ENCODE measurements at places on chromosomes 11 and 22.

DNA sequence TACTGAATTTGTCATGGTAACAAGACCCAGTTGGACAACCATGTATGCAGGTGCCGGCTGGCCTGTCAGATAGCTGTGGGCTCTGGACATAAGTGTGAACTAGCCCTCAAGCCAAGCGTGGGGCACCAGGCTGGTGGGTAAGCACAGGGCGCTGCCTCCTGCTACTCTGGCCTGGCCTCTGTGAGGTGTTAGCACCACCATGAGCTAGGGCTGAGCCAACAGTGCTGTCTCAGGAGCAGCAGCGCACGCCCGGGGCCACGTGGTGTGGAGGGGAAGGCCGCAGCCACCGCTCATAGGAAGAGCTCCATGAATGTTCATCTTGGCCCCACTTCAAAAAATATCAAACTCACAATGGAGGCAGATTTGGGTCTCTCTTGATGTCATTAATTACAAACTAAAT lies 35.3 kb upstream of the GNB1L start:
- ATAC-seq, result no peak

GRCh38 chr11:62432695-62433094 lies 13.9 kb downstream of the SCGB1A1 start:
- ATAC-seq, result no peak

DNA sequence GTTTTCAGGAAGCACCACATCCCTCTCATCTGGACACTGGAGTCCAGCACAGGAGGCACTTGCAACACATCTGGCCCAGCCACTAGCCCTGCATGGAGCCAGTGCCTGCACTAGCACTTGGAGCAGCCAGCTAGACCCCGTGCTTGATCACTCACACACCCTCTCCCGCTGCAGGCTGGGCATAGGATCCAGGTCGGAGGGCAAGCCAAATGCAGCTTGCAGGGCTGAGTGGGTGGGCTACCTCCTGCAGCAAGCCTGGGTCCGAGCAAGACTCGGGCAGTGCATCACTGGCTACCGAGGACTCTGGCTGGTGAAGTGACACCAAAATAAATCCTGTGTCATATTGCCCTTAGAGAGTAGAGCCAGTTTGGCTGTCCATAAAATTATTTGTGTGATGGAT lies 1795.4 kb downstream of the LRRC4C start:
- ATAC-seq, result no peak

DNA sequence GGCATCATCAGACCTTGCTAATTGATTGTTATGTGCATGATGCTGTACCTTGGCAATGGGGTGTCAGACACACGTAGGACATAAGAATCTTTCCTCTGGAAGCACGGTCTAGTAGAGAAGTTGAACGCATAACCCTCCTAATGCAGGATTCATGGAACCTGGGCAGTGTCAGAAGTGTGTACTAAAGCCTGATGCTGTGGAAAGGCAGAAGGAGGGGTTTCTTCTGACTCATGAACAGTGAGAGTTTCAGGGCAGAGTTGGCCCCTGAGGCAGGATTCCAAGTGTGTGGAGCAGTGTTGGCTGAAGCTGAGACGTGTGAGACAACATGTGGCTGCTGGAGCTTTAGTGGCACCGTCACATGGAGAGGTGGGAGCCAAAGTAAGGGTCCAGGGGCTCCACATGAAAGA lies 3.5 kb downstream of the PANX1 start:
- no peak for ATAC-seq

GRCh38 chr11:44823868-44824267 lies 97.1 kb downstream of the TSPAN18 start:
- no peak for ATAC-seq

GRCh38 chr22:43272301-43272700 lies 70.9 kb downstream of the SCUBE1 start:
- no peak for ATAC-seq

- ATAC-seq, result no peak
Measured at GRCh38 chr22:19454156-19454555, 6.6 kb upstream of the C22orf39 start.
